ENCODE measurements at places on chromosomes 13 and 19. TPM values are rescaled to one million over a fixed set of nuclear protein-coding genes. Genes with fewer than 3 reads are reported as not detected.

FXYD7 gene
- total RNA-seq: 9.3 TPM

DNA sequence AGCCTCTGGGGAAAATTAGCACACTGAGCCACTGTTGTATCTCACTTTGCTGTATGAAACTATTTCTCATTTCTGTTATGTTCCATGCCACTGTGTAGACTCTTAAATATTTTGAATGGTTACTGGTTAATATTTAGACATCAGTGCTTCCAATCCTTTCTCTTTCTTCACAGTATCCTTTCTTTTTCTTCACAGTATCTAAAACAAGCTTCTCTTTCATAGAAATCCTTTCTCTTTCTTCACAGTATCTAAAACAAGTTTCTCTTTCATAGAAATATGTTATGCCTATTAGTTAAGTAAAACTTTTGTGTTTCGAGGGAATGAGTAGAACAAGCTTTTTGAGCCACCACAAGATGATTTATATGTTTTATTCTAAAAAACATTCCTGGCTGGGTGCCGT lies 326.8 kb upstream of the KLF12 start:
- no peaks in the 10 kb centered on the region for H3K4me1 ChIP-seq
- DNase-seq: no peak
- H3K36me3 ChIP-seq: no peaks in the 10 kb centered on the region

DNA sequence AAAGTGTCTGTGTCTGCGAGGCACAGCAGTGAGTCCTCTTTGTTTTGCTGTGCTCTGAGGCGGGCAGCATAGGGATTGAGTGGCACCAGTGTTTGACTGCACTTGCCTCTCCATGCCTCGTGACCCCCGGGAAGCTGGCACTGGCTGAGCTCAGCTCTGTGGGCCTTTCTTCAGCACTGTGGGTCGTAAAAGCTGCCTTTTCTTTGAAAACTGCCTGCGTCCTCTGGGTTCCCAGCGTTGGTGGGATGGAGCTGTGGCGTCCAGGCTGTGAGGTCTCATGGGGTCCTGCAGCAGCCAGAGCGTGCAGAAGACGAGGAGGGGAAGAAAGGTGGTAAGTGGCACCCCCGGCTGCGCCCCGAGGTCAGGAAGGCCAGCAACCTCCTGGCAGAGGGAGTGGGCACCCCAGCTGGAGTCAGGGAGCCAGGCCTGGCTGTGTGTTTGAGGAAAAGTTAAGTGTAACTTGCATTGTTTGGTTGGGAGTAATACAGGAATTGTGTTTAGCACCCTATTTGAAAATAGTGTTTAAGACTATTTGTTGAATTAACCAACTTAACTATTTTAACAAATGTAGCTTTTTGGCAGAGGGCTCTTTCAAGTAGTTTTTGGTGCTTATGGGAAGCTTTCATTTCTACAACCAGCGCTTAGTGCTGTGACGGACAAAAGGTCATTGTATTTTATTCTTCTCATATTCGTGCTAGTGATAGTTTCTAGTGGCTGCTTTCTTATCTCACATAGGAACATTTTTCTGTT lies 79.3 kb upstream of the TEX29 start:
- H3K36me3 ChIP-seq: peaks cover 61% of the 10 kb centered on the region
- no peaks in the 10 kb centered on the region for H3K4me1 ChIP-seq
- no peak for DNase-seq
- no peak overlapping the region for H3K4me3 ChIP-seq

GRCh38 chr13:112714376-112715174 lies 24.7 kb downstream of the ATP11A start:
- H3K36me3 ChIP-seq: peaks cover 8% of the 10 kb centered on the region
- H3K27me3 ChIP-seq: no peaks in the 10 kb centered on the region
- H3K27ac ChIP-seq: no peak overlapping the region
- H3K4me1 ChIP-seq: peaks cover 6% of the 10 kb centered on the region
- no peak overlapping the region for H3K4me3 ChIP-seq

DNA sequence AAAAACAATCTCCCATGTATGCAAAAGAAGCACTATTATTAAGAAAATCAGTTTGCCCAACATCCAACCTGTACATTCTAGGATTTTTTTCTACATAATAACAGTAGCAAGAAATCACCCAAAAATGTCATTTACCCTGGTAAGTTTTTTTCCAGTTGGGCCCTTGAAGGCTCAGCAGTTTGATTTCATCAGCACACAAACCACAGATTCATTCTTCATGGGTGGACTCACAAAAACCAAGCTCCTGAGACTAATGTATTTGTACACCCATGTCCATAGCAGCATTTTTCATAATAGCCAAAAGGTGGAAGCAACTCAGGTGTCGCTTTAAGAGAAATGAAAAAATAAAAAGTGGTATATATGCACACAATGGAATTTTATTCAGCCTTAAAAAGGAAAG lies 210.1 kb downstream of the TBC1D4 start:
- H3K27me3 ChIP-seq: no peaks in the 10 kb centered on the region
- no peak for DNase-seq
- no peaks in the 10 kb centered on the region for H3K4me1 ChIP-seq

Data from CD4-positive, CD25-positive, alpha-beta regulatory T cell (primary cell).